Activated CD8-positive, alpha-beta memory T cell treated with anti-CD3 and anti-CD28 coated beads for 36 hours (primary cell): ENCODE measurements at places on chromosomes 7 and 10. TPM values are rescaled to one million over a fixed set of nuclear protein-coding genes. Genes with fewer than 3 reads are reported as not detected.

Gene TACC2
- total RNA-seq = not detected

Gene CROT
- 7.3 TPM for total RNA-seq

Gene CAMK1D
- 8.7 TPM for total RNA-seq

Gene TRIL
- total RNA-seq = not detected

Gene ZCCHC24
- total RNA-seq = 1.5 TPM

Gene IGFBP3
- total RNA-seq = 1.3 TPM

Gene GJC3
- 0.59 TPM for total RNA-seq

Gene MAT1A
- total RNA-seq = not detected

Gene APBB1IP
- 55.0 TPM for total RNA-seq

Gene CLEC2L
- total RNA-seq = not detected

Gene EEF1AKMT2
- total RNA-seq = 18.7 TPM

Gene FBXO24
- 0.36 TPM for total RNA-seq

Gene SPDYE11
- not detected for total RNA-seq

Gene KCND2
- not detected for total RNA-seq

Gene RARRES2
- total RNA-seq = not detected

Gene SLC29A3
- total RNA-seq = 5.8 TPM

Gene PDE1C
- total RNA-seq = not detected

Gene PTPRN2
- 0.44 TPM for total RNA-seq

Gene LHFPL3
- total RNA-seq = not detected

Gene SOSTDC1
- total RNA-seq = not detected

Gene OR2A5
- not detected for total RNA-seq

Gene NPFFR1
- not detected for total RNA-seq

Gene FKBP6
- total RNA-seq = not detected

Gene ZP3
- total RNA-seq = 1.5 TPM

Gene ZDHHC4
- total RNA-seq = 30.1 TPM

Gene STRIP2
- total RNA-seq = 27.8 TPM

Gene VPS26A
- 41.5 TPM for total RNA-seq

Gene SPDYE2
- not detected for total RNA-seq

Gene HOXA1
- not detected for total RNA-seq

Gene GNA12
- total RNA-seq = 21.4 TPM

Gene LZTS2
- total RNA-seq = 14.8 TPM

Gene ELOVL3
- not detected for total RNA-seq

Gene CCDC71L
- 35.1 TPM for total RNA-seq

Gene OR6V1
- not detected for total RNA-seq

Gene CPN1
- not detected for total RNA-seq

Gene HBP1
- 12.8 TPM for total RNA-seq

Gene ZDHHC6
- total RNA-seq = 58.4 TPM

Gene STEAP1
- total RNA-seq = 0.40 TPM

Gene GNG11
- total RNA-seq = not detected

Gene KIAA1549
- 1.6 TPM for total RNA-seq

Gene GPR26
- total RNA-seq = not detected

Gene NXPH1
- not detected for total RNA-seq

Gene SYCE1
- 1.3 TPM for total RNA-seq

Gene OR9A2
- total RNA-seq = not detected

Gene RBP4
- not detected for total RNA-seq

Gene TNPO3
- total RNA-seq = 75.1 TPM

Gene PDAP1
- total RNA-seq = 207 TPM

Gene GRID2IP
- total RNA-seq = 0.50 TPM

Gene AQP1
- 0.38 TPM for total RNA-seq

Gene ECHDC3
- total RNA-seq = 0.73 TPM

Gene CYP2E1
- not detected for total RNA-seq

Gene ADRA2A
- total RNA-seq = not detected

Gene CRYGN
- total RNA-seq = not detected

Gene CH25H
- total RNA-seq = not detected
